Fibroblast of skin of left quadriceps (primary cell): ENCODE measurements at places on chromosomes 12 and 14.

DNA sequence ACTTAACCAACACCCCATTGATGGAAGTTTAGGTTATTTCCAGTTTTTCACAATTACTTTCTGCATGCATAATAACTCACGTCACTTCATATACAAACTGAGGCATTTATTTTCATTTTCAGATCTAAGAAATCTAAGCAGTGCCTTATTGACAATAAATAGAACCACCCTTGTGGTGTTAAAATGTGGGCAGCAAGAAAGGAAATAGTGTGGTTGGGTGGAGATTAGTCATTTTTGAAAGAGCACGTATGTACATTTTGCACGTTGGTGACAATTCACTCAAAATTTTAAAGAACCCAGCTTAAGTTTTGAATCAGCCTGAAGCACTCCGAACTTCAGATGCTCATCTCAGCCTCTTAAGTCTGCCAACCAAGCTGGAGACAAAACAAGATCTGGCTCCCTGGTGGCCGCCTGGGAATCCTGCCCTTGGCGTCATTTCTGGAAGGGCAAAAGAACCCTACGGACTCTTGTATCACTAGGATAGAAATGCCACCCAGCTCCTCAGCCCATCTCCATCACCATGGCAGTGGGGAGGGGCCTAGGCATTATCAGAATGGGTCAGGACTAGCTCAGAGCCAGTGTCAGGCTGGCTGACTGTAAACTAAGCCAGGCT lies 89.5 kb upstream of the BCL2L14 start:
- DNase-seq = peak; percentile 21

DNA sequence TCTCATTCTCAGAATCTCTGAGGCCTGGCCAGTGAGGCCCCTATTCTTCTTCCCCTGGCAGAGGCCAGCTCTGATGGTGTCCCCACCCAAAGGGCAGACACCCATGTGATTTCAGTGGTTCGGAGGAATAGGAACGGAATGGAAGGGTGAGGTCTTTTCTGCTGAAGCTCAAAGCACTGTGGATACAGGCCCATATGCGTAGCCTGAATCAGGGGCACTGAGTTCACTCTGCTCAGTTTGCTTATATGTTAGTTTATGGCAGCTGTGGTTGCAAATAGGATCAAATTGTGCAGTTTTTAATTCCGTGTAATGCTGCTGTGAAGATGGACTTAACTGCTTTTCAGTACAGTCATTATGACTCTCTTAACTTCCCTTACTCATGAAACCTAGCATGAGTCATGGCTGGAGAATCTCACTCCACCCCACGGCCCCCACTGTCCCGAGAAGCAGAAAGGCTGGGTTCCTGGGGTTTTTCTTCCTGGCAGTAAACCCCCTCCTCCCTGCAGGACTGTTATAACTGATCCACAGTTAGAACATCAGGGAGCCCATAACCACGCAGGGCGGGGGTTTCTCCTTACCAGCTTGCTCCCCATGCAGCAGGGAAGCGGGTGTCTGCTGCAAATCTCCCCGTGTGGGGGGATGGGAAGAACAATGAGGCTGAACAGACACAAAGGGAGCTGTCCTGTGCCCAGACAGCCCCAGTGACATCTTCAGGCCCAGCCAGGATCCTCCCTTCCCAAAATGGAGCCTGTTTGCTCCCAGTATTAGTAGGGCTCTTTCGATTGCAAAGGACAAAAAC lies 122.7 kb downstream of the SLC38A6 start:
- peak; percentile 98 for DNase-seq

DNA sequence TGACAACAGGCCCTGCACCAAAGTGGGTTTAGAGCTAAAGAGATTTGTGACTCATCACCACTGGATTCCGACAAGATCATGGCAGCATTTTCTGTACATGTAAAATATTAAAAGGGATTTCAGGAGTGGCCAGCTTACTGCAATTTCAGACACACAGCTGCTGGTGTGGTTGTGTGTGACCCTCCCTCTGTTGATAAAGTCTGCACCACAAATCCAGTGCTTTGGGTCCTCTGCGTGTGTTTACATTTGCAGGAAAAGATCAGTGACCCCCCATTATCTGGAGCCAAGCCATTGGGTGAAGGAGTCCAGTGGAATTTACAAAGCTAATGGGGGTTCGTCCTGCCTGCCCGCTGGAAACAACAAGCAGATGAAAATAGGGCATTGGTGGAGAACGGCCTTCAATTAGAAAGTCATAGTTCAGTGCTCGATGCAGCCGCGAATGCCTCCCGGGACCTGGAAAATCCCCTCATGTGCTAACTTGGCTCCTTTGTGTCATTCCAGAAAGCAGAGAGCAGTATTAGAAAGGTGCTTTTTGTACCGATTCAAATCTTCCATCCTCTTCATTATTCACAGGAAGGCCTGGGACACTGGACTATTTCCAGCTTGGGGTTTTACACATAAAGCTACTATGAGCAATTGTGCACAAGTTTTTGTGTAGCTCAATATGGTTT lies 188.5 kb upstream of the TMEM132C start:
- DNase-seq = peak; percentile 70

DNA sequence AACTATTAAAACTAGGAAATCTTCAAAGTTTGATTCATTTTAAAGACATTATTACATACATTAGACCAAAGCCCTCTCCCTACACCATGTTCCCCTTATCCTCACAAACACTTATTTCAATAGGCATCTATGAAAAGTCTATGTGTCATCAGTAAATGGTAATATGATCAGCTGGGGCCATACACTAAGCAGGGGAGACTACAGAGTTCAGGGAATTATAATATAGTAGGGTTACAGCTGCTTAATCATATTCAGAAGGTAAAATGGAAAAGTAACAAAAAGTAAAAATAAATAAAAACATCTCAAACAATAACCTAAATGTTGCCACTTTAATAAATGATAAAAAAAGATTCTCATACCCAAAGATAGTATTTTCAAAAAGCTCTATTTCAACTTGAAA lies 29.1 kb downstream of the PAWR start:
- DNase-seq = no peak

DNA sequence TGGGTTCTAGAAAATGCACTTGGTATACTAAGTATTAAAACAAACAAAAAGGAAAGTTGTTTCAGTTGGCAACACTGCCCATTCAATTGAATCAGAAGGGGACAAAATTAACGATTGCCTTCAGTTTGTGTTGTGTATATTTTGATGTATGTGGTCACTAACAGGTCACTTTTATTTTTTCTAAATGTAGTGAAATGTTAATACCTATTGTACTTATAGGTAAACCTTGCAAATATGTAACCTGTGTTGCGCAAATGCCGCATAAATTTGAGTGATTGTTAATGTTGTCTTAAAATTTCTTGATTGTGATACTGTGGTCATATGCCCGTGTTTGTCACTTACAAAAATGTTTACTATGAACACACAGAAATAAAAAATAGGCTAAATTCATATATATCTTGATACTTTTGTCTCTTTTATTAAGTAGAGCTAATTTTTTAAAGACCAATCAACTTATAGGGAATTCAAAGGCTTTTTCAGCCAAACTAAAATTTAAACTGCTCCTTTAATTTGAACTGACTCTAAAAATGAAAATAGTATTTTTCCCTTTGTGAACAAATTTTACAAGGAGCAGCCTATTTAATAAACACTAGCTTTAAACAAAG lies 2.8 kb downstream of the FOXG1 start:
- DNase-seq = no peak

DNA sequence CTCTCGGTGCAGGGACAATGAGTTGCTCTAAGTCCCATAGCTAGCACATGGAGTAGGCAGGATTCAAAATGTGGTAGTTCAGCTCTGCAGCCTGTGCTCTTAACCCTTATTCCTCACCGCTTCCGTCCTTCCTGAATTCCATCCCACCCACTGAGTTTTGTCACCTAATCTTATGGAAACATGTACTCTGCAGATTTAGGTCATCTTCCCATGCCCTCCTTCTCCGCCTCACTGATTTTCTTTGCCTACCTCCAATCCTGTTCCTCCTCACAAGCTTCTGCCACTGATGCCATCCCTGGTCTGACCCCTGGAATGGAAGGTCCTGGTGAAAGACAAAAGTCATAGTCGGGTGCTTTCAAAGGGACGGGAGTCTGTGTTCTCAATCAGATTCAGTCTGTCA lies 46.5 kb upstream of the ABCC9 start:
- no peak for DNase-seq
